ENCODE measurements at places on chromosomes 4 and X. TPM values are rescaled to one million over a fixed set of nuclear protein-coding genes. Genes with fewer than 3 reads are reported as not detected.

INTS12 gene
- total RNA-seq = 19.3 TPM

YTHDC1 gene
- 43.8 TPM for total RNA-seq

NRK gene
- total RNA-seq = 134 TPM

PDZD4 gene
- 2.6 TPM for total RNA-seq

MAGEC3 gene
- not detected for total RNA-seq

H2BW2 gene
- total RNA-seq = not detected

IGBP1 gene
- 151 TPM for total RNA-seq

PNMA6A gene
- total RNA-seq = 3.7 TPM

JCHAIN gene
- total RNA-seq = 2.1 TPM

RXFP1 gene
- 0.52 TPM for total RNA-seq

ZNF630 gene
- total RNA-seq = 2.1 TPM

ARMCX6 gene
- 34.4 TPM for total RNA-seq

UGT8 gene
- total RNA-seq = 2.1 TPM

IL21 gene
- not detected for total RNA-seq

CPE gene
- total RNA-seq = 89.8 TPM

PSMD10 gene
- 57.9 TPM for total RNA-seq

ZNF185 gene
- 6.8 TPM for total RNA-seq

CENPVL1 gene
- not detected for total RNA-seq

AR gene
- total RNA-seq = 7.8 TPM

PHKA1 gene
- total RNA-seq = 2.6 TPM

GDPD2 gene
- total RNA-seq = not detected

CLNK gene
- not detected for total RNA-seq

PASD1 gene
- under 0.01 TPM for total RNA-seq

DRD5 gene
- under 0.01 TPM for total RNA-seq

CD38 gene
- total RNA-seq = 1.0 TPM

PABPC1L2B gene
- not detected for total RNA-seq

HHIP gene
- 8.4 TPM for total RNA-seq

NSUN7 gene
- total RNA-seq = 2.6 TPM

CC2D2A gene
- 7.8 TPM for total RNA-seq

TLR1 gene
- 6.3 TPM for total RNA-seq

REPS2 gene
- 7.8 TPM for total RNA-seq

XG gene
- total RNA-seq = 3.1 TPM

SAGE1 gene
- total RNA-seq = not detected

NUDT10 gene
- 1.0 TPM for total RNA-seq

FAM47B gene
- not detected for total RNA-seq

ATP8A1 gene
- total RNA-seq = 39.7 TPM

VSIG1 gene
- not detected for total RNA-seq

PPEF2 gene
- not detected for total RNA-seq

FABP2 gene
- total RNA-seq = not detected

MAGEA11 gene
- not detected for total RNA-seq
